CD8-positive, alpha-beta T cell (primary cell): ENCODE measurements at places on chromosomes 3 and 15.

DNA sequence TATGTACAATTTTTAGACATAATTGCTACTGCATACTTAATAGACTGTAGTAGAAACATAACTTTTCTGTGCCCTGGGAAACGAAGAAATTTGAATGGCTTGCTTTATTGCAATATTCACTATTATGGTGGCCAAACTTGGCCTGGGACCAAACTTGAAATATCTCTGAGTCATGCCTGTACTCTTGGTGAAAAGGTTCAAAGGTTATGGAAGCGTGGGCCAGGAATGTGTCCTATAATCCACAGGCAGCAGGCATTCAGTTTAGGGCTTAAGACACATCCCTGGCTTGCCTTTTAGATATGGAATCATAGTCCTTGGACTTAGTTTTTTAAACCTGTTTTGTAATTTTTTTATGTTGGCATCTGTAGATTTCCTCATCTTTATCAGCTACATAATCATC is 124.3 kb downstream of the LRIG1 start:
- no peak for DNase-seq

DNA sequence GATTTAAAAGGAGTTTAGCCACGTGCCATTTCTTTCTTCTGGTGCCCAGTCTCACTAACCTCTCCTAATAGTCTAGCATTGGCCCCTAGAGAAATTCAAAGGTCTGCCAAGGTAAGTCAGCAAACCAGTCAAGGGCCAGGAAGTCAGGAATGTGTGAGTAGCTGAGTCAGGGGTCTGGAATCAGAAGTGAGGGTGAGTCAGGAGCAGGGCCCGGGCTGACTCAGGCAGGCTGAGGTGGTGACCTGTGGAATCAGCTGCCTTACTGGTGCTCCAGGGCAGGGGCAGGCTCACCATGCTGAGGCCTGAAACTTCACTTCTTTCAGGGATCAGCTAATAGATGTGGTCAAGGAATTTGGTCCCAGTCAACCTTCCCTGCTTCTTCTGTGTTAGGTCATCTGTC is 105.8 kb upstream of the MYZAP start:
- no peak for DNase-seq

DNA sequence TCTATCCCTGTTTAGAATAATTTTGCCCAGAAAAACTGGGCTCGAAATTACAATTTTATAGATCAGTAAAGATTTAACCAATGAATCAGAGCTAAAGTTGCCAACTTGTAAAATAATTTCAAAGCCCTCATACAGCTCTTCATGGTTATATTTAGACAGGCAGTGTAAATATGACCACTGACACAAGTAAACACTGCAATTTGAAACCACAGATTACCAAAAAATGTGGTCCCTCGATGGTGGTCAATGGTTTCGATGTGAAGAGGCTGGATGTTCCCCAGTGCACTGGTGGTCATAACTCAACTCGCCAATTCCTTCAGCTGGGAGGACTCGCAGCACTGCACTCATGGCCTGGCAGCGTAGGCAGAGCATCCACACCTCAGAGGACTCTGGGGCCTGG is 28.6 kb downstream of the LRTM1 start:
- no peak for DNase-seq

DNA sequence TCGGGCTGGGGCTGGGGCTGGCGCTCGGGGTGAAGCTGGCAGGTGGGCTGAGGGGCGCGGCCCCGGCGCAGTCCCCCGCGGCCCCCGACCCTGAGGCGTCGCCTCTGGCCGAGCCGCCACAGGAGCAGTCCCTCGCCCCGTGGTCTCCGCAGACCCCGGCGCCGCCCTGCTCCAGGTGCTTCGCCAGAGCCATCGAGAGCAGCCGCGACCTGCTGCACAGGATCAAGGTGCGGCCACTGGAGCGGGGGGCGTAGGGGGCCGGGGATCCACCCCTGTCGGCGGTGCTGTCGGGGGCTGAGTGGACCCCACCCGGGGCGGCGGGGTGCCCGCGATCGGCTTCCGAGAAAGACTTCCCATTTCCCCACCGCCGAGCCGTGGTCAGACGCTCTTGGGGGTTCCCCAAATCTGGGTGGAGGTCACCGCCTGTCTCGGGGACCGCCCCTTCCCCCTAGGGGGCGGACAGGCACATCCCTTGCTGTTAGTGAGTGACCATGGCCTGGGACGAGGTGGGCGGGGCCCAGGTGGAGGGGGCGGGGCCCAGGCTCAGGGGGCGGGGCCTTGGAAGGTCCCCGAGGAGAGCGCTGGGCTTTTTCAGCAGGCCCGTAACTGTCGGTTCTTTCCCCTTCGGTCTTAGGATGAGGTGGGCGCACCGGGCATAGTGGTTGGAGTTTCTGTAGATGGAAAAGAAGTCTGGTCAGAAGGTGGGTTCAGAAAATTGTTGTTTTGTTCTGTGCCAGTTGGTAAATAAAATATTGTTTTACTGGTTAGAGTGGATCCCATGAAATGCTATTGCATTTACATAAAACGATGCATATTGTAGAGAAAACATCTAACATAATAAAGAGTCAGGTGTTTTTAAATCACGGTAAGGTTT is 578 bp downstream of the LACTB start:
- DNase-seq, result peak; percentile 87

- DNase-seq, result no peak
These were observed 204.0 kb upstream of the CTNNB1 start for GRCh38 chr3:40995271-40995670.
